Renal pelvis (tissue), 12 donors: ENCODE measurements at places on chromosomes 13 and 19. TPM values are rescaled to one million over a fixed set of nuclear protein-coding genes. Genes with fewer than 3 reads are reported as not detected.
A peak's percentile ranks its signal among the peaks of the same experiment; 100 is the strongest.

DNA sequence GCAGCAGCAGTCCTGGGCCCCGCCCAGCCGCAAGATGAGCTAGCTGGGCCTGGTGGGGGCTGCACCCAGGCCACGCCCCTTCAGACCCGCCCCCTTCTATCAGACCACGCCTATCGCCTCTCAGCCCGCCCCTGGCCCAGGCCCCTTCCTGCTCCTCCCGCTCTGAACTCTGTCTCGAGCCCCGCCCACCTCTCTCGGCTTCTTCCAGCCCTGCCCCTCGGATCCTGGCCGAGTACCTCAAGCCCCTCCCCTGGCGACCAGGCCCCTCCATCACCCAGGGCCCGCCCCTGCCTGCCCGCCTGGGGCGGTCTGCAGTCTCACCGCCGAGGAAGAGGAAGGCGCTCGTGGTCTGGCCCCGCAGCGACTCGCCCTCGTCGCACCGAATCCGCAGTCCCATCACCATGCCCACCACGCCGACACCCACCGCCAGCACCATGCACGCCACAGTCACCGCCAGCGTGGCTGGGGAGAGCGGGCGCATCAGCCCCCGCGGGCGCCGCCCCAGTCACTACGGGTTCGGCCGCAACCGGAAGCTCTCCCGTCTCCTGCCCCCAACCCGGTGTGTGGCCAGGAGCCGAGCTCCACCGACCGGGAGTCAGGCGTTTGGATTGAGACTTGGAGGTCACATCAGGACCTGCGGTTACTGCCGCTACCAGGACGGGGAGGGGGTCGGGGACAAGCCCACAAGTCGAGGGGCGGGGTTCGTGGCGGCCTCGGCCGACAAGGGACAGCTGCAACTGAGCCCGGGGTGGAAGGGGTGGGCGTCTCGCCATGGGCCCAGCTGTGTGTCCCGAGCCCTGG is 1.0 kb downstream of the CLDND2 start:
- DNase-seq = peak; percentile 98

DNA sequence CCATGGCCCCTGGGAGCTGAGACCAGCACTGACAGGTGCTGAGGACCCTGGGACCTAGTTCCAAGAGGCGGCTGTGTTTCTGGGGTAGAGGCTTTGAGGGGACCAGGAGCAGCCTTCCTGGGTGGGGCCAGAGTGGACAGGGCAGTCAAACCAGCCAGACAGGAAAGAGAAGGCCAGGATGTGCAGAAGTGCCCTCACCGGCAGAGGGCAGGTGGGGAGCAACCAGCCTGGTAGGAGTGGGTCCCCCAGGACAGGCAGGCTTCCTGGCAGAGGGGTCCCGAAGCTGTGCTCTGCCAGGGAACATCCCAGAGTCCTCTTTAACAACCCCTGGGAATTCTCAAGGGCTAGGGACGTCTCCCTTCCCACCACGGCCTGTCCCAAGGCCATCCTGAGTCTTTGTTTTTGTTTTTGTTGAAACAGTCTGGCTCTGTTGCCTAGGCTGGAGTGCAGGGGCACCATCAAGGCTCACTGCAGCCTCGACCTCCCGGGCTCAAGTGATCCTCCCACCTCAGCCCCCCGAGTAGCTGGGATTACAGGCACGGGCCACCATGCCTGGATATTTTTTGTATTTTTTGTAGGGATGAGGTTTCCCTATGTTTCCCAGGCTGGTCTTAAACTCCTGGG is 3.0 kb upstream of the HIPK4 start:
- DNase-seq = no peak

GRCh38 chr13:32988608-32989289 is 27.5 kb upstream of the KL start:
- no peak for DNase-seq

DNA sequence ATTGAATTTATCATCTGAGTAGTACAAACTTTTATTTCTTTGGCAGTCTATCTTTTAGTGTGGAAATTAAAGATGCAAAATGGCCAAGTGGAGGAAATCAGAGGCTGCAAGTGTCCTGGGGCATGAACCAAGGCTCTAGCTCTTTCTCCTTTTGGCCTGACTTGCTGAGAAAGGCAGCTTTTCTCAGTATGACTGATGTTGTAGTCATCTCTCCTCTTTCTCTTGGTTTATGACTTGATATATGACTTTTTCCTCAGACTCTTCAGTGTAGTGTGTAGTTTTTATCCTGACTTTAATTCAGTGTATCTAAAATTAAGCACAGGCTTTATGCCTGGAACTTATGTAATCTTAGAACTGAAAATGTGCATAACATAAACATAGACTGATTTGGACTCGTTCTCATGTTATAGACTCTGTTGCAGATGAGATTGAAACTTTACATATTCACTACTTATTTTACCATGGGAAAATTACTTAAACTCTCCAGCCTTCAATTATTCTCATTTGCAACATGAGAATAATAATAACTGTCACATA is 65.7 kb downstream of the SLITRK5 start:
- no peak for DNase-seq

GRCh38 chr13:89852570-89852969 is 1494.9 kb upstream of the MIR17HG start:
- no peak for DNase-seq

- DNase-seq = no peak
These were observed 61.4 kb upstream of the KLF2 start for GRCh38 chr19:16263141-16263761.

DNA sequence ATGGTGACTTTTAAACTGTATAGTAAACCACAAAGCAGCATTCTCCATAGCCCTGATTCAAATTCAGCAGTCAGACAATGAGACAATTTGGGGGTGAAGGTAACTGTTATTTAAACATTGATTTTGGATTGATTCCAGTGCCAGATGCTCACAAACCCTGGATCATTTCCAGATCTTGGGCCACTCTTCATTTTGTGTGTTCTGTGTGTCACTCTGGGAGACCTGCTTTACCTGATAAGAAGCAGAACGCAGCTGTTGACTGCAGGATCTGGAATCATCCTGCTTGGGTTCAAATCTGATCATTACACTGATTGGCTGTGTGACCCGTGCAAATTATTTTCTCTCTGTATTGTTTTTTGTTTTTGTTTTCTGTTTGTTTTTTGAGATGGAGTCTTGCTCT is 4.0 kb upstream of the PCDH8 start:
- no peak for DNase-seq

DNA sequence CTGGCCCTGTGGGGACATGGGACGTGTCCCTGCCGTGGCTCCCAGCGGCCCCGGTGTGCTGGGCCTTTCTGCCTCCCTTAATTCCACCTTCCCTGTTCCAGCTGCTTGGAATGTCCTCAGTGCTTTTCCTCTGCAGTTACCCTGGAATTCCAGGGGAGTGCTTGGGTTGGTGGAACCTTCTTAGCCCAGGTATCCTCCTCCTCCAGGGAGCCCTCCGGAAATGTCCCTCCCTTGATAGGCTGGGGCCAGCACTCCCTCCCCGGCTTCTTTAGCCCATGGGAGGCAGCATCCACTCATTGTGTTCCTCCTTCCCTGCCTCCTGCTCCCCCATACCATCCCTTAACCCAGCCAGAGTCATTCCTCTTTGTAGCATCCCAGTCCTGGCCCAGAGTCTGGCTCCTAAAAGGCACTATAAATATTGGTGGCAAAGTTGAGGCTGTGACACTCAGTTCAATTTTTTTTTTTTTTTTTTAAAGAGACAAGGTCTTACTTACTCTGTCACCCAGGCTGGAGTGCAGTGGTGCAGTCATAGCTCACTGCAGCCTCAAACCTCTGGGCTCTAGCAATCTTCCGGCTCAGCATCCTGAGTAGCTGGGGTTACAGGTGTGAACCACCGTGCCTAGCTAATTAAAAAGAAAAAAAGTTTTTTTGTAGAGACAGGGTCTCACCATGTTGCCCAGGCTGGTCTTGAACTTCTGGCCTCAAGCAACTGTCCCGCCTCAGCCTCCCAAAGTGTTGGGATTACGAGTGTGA is 13.7 kb upstream of the SLC7A10 start:
- DNase-seq = no peak

DNA sequence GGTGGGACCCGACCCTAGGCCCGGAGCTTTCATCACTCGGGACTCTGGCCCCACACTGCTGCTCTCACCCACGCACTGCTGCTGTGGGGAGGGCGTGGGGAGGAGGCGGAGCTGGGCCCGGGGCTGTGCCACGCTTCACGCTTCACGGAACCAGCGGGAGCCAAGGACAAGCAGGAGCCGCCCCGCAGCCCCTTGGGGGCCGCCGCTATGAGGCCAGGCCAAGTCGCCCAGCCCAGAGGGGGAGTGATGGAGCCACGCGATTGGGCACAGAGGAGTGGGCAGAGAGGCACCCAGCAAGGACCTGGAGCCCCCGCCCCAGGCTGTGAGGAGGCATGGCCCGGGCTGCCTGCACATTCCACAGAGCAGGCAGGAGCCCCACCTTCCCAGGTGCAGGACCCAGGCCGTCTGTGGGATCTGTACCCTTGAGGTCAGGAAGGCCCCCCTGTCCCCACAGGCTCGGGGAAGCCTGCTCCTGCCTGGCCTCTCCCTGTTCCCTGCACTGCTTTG is 10.2 kb upstream of the SUPT20H start:
- DNase-seq = no peak

GRCh38 chr19:3898426-3898825 is 17.9 kb downstream of the ATCAY start:
- DNase-seq = no peak

DNA sequence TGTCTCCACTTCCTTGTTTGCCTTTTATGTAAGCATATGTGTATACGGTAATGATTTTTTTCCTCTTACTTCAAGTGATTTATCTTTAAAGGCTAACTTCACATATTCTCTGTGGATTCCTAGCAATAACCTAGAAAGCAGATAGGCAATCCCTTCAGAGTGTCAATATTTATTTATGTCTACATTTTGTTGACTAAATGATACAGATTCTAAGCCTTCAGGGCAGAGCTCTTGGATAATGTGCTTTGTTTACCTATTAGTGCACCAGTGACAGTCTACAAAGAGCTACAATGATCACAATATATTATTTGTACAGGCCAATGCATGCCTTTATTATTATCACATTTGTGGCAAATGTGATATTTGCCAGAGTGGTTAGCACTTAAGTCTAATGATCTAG is 406.2 kb downstream of the EFNB2 start:
- DNase-seq = no peak

DNA sequence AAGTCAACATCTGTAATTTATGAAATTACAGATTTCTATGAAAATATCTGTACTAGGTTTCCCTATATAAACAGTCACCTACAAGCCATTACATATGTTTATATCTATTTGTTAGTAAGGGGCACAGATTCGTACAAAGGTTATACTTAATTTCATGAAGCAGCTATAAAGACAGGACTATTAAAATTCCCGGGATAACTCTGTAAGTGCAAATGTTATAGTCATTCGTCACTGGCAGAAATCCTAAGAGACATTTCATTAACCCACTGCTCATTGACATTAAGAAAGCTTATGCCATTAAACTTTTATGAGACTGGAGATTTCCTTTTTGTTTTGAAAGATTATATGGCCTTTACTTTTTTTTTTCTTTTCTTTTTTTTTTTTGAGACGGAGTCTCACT is 122.9 kb downstream of the MYO16 start:
- no peak for DNase-seq

- no peak for DNase-seq
These were observed 12.1 kb downstream of the SERTM1 start for GRCh38 chr13:36685927-36686326.

DNA sequence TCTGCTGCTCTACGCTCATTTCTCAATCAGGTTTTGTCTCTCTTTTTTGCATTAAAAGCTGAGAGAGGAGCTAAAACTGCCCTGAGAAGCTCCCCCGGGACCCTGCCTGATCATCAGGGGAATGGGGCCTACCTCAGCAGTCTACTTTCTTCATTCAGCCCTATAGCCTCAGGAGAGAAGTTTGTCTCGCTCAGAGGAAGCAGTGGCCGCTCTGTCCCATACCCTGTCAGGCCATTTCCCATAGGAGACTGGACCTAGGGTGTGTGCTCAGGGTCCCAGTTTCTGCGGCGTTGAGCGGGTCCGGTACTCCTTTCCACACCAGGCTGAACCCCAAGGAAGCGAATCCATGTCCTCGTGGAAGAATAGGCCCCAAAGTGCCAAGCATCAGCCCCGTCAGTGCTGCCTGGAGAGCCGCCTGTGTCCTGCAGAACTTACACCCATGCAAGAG is 21.7 kb downstream of the UBE2L5 start:
- DNase-seq = no peak

DNA sequence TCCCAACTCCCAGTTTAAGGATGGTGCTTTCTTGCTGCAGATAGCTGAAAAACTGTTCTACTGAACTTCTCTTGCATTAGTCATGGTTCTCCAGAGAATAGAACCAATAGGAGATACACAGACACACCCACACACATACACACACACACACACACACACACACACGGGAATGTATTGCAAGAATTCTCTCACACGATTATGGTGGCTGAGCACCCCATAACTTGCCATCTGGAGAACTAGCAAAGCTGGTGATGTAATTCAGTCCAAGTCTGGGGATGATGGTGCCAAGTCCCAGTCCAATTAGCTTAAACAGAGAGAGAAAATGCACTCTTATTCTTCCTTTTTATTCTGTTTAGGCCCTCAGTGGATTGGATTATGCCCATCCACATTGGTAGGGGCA is 643.9 kb downstream of the DIAPH3 start:
- DNase-seq = no peak

DNA sequence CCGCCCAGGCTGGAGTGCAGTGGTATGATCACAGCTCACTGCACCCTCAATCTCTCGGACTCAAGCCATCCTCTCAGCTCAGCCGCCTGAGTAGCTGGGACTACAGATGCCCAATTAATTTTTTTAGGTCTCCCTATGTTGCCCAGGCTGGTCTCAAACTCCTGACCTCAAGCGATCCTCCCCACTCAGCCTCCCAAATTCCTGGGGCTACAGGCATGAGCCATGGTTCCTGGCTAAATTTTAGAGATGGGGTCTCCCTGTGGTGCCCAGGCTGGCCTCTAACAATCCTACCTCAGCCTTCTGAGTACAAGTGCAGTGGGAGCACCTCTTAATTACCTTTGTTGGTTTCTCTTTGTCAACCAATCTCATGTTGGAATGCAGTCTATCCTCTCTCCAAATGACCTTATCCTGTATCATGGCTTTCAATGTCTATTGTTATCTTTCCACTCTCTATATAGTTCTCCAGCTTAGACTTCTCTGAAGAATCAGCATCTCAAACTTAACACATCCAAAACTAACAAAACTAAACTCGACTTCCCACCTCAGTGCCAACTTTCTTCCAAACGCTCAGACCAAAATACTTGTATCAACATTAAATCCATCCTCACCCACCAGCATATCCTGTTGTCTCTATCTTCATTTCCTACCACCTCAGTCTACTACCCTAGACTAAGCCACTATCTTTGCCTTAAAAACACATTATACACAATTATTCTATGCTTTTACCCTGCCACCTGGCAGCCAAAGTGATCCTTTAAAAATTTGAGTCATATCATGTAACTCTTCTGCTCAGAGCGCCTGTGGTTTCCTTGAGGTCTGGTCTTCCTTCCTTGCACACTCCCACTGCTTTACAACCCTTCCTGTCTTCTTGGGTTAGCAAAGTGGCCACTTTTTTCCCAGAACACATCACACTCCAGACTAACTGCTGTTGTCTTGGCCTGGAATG is 6.7 kb downstream of the TPT1 start:
- no peak for DNase-seq

LRRC4B gene
- 19.6 TPM for polyA plus RNA-seq

ZNF497 gene
- 5.5 TPM for polyA plus RNA-seq

TMEM255B gene
- 9.5 TPM for polyA plus RNA-seq

ATP1A3 gene
- polyA plus RNA-seq = 1.4 TPM

CLDN10 gene
- polyA plus RNA-seq = 101 TPM

CTU1 gene
- polyA plus RNA-seq = 4.3 TPM
